ENCODE measurements at places on chromosomes 2 and 18.

GRCh38 chr2:47227532-47228279, 72.6 kb upstream of the STPG4 start:
- H3K4me3 ChIP-seq, result no peak overlapping the region
- H3K27me3 ChIP-seq, result no peaks in the 10 kb centered on the region
- no peaks in the 10 kb centered on the region for H3K36me3 ChIP-seq
- DNase-seq, result no peak
- peaks cover 19% of the 10 kb centered on the region for H3K4me1 ChIP-seq

- no peaks in the 10 kb centered on the region for H3K27me3 ChIP-seq
- H3K36me3 ChIP-seq, result no peaks in the 10 kb centered on the region
- H3K4me3 ChIP-seq, result no peak overlapping the region
- DNase-seq, result peak; percentile 36
Measured at GRCh38 chr2:23595601-23596251, 210.7 kb downstream of the KLHL29 start.

- no peaks in the 10 kb centered on the region for H3K4me1 ChIP-seq
- H3K27me3 ChIP-seq, result no peaks in the 10 kb centered on the region
- H3K4me3 ChIP-seq, result no peak within 1 kb of the TSS
- no peak for DNase-seq
- no peaks in the 10 kb centered on the region for H3K36me3 ChIP-seq
Measured at GRCh38 chr2:68365087-68365486, at the start of gene PLEK. PLEK (plus strand) TSS chr2:68365282; CDS start chr2:68365352, 70 bp downstream.

DNA sequence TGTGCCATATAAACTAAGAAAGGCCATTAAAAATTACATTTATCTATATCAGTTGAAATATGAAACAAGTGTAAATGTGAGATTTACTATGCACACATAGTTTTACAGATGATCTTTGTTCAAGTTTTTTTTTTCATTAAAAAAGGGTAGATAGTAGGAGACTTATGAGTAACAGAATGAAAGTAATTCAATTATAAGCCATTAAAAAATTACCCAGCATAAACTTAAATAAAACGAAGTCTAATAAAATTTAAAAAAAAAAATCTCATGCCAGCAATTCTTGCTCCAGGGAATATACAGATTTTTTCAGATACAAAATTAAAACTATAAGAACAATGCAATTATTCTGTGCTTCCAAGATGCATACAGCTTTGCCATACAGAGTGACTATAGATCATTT, 118.3 kb upstream of the RNU4ATAC start:
- no peak overlapping the region for H3K27ac ChIP-seq
- H3K27me3 ChIP-seq, result no peaks in the 10 kb centered on the region
- DNase-seq, result no peak
- H3K36me3 ChIP-seq, result peaks cover 6% of the 10 kb centered on the region
- peaks cover 11% of the 10 kb centered on the region for H3K4me1 ChIP-seq
- H3K4me3 ChIP-seq, result no peak overlapping the region

GRCh38 chr2:240427729-240428128, 7.7 kb upstream of the GPC1 start:
- no peaks in the 10 kb centered on the region for H3K36me3 ChIP-seq
- H3K27ac ChIP-seq, result no peak overlapping the region
- no peaks in the 10 kb centered on the region for H3K27me3 ChIP-seq
- H3K4me3 ChIP-seq, result no peak overlapping the region

DNA sequence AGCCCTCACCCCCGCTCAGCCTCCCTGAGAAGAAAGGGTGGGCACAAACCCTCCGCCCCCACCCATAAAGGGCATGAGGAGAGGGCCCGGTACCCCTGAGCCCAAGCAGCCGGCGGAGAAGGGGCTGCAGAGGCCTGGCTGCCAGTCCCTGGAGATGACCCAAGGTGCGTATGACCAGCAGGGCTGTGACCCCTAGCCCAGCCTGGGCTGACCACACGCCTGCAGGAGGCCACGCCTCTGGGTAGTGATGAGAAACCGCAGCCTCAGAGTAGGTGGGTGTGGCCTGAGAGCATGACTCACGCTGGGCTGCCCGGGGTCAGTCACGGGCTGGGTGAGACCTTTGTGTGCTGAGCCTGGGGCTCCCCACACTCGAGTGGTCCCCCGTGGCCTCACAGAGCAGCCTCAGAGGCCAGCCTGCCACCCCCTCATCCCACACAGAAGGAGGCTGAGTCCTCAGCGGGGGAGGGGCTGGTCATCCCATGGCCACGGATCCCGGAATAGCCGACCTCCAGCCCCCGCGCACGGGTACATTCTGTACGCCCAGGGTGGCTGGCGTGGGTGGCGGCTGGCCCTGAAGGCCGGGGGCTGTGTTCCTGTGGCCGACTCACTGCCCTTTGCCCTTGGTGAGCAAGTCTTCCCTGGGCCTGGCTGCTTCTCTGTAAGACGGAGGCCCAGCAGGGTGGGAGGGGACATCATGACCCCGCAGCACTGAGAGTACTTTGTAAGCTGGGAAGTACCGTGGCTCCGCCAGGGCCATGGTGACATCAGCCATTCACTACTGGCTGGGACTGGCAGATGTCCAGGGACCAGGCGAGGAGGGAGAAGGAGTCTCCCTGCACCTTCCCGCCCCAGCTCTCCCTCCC, 110.8 kb upstream of the OTOS start:
- peak; percentile 92 for DNase-seq
- no peak overlapping the region for H3K27ac ChIP-seq
- H3K4me3 ChIP-seq, result no peak overlapping the region
- H3K27me3 ChIP-seq, result no peaks in the 10 kb centered on the region
- H3K36me3 ChIP-seq, result no peaks in the 10 kb centered on the region

- no peaks in the 10 kb centered on the region for H3K4me1 ChIP-seq
- H3K27ac ChIP-seq, result no peak overlapping the region
- DNase-seq, result no peak
- no peaks in the 10 kb centered on the region for H3K36me3 ChIP-seq
- no peak overlapping the region for H3K4me3 ChIP-seq
Measured at GRCh38 chr2:122203523-122203922, 448.1 kb downstream of the TSN start.

DNA sequence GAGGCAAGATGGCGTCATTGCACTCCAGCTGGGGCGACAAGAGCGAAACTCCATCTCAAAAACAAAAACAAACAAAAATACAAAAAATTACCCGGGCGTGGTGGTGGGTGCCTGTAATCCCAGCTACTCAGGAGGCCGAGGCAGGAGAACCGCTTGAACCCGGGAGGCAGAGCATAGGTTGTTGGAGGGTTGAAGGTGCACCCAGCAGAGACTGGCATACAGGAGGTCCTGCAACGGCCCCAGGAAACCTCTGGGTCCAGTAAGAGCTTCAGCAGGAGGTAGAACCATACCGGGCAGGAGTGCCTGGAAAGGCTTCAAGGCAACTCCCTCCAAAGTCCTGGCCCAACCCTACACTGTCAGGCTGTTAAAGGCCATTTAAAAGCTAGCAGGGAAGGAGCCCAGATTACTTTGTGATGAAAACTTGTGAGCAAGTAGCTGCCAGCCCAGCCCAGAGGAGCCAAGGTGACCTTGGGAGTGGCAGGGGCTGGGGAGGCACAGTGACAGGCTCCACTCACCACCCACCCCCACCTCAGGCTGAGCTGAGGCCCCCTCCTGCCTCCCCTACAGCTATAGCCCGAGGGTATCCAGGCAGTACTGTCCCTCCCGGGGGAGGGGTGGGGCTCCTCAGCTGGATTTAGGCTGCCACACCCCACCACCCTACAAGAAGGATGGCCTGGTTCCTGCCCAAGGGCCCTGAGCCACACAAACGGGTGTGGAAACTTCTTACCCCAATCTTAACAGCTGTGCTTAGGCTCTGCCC, 28.1 kb downstream of the TFCP2L1 start:
- no peaks in the 10 kb centered on the region for H3K36me3 ChIP-seq
- no peak overlapping the region for H3K4me3 ChIP-seq
- H3K4me1 ChIP-seq, result peaks cover 78% of the 10 kb centered on the region
- peak; percentile 58 for DNase-seq
- peak overlapping the region; percentile 86 for H3K27ac ChIP-seq

- H3K27ac ChIP-seq, result no peak overlapping the region
- DNase-seq, result no peak
- no peak overlapping the region for H3K4me3 ChIP-seq
- H3K27me3 ChIP-seq, result no peaks in the 10 kb centered on the region
- H3K4me1 ChIP-seq, result no peaks in the 10 kb centered on the region
- no peaks in the 10 kb centered on the region for H3K36me3 ChIP-seq
Measured at GRCh38 chr2:100453853-100454252, 16.4 kb upstream of the NMS start.

DNA sequence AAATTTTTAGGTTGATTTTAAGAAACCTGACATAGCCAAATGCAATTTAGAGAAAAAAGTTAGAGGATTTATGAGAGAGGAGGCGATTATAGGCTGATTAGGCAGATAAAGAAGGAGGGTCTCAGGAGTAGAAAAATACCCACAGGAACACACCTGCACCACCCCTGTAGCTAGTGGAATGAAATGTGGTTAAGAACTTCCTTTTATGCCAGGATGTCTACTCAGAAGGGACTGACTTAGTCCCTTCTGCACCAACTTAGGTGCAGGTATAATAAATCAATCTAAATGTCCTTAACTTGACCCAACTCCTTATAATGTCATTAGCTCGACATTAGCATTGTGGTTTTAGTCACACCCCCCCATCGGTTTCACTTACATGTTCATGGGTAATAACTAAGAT, 1274.5 kb upstream of the TMEFF2 start:
- no peak overlapping the region for H3K27ac ChIP-seq
- H3K27me3 ChIP-seq, result no peaks in the 10 kb centered on the region
- no peaks in the 10 kb centered on the region for H3K4me1 ChIP-seq
- no peak for DNase-seq
- no peak overlapping the region for H3K4me3 ChIP-seq
- H3K36me3 ChIP-seq, result no peaks in the 10 kb centered on the region

GRCh38 chr2:179765666-179766065, 95.7 kb downstream of the ZNF385B start:
- H3K27me3 ChIP-seq, result no peaks in the 10 kb centered on the region
- no peak overlapping the region for H3K27ac ChIP-seq

DNA sequence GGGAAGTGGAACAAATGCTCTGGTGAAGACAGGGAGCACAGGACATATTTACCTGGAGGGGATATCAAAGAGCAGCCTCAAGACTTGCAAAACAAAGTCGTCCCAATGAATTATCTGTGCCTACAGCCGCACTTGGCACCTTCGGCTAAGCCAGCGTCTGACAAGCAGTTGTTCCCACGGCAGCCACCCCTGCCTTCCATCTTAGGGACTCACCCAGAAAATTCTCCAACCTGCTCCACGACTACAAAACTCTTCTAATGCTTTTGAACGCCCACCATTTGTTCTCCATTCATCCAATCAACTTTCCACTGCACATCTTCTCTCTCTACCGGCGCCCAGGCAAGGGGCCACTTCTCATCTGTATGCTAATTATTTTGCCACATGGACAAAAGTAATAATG, 7.0 kb downstream of the MYT1L start:
- no peak for DNase-seq
- H3K4me1 ChIP-seq, result no peaks in the 10 kb centered on the region
- H3K27ac ChIP-seq, result no peak overlapping the region
- H3K36me3 ChIP-seq, result no peaks in the 10 kb centered on the region

- peaks cover 3% of the 10 kb centered on the region for H3K4me1 ChIP-seq
- no peaks in the 10 kb centered on the region for H3K27me3 ChIP-seq
- no peak overlapping the region for H3K27ac ChIP-seq
Measured at GRCh38 chr18:79449551-79450288, 54.0 kb downstream of the NFATC1 start.

DNA sequence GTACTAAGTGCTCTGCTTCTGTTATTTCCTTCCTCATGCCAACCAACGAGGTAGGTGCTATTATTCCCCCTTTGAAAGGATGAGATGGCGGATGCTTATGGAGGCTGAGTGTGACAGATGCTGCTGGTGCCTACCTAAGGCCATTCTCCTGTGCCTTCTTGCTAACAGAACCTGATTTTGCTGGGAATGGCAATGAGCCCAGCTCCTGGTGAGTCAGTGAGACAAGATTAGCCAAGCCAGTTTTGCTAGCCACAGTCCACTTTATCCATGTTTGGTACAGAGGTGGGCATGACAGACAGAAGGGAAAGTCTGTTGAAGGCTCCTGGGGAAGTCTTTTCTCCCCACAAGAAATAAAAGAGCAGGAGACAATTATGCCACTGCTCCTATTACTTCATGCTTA, 43.7 kb upstream of the TMEM163 start:
- H3K27ac ChIP-seq, result no peak overlapping the region
- no peak overlapping the region for H3K4me3 ChIP-seq
- no peaks in the 10 kb centered on the region for H3K36me3 ChIP-seq
- no peaks in the 10 kb centered on the region for H3K27me3 ChIP-seq

DNA sequence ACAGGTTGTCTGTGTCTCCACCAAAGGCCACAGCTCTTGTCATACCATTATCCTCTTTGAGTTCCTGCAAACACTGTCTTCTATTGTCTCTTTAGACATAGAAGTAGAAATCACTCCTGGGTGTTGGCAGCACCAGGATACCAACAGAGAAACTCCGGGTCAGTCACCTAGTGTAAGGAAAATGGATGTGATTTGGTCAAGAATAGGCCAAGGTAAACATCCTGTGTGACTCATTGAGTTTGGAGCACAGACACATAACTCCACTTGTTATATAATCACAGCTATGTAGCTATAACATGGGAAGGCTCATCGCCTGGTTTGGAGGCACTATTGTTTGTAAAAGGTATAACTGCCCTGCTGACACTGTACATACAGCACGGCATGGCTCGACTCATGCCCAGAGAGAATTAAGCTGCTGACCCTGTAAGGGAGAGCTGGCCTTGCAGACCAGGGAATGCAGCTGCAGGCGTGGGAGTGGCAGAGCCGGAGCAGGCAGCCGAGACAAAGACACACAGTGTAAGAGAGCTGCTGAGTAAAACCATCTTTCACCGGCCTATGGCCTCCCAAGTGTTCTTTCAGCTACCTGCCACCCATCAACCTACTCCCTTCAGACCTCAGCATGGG, 3.4 kb upstream of the TXNL1 start:
- H3K27me3 ChIP-seq, result no peaks in the 10 kb centered on the region
- H3K4me1 ChIP-seq, result peaks cover 6% of the 10 kb centered on the region
- H3K27ac ChIP-seq, result no peak overlapping the region
- H3K4me3 ChIP-seq, result no peak overlapping the region
- no peak for DNase-seq

DNA sequence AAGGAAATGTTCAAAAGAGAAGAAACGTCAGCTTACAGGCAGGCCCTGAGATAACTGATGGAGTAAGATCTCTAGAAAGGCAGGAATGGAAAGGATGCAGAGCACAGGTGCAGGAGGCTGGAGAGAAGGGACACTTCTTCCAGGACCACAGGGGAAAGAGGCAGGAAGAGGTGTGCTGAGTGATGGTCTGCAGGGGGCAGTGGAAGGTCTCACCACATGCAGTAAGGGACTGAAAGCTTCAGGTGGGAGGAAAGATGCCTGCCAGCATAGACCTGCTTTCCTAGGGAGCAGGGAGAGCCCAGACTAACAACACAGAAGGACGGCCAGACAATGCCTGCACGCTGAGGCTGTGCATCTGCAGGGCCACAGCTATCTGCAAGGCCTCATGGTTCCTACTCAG, 156.8 kb downstream of the L3MBTL4 start:
- H3K27me3 ChIP-seq, result no peaks in the 10 kb centered on the region
- no peak overlapping the region for H3K4me3 ChIP-seq
- H3K4me1 ChIP-seq, result peaks cover 12% of the 10 kb centered on the region
- no peak for DNase-seq
- H3K27ac ChIP-seq, result no peak overlapping the region

- H3K4me1 ChIP-seq, result peaks cover 53% of the 10 kb centered on the region
- no peak for DNase-seq
- H3K27ac ChIP-seq, result peak overlapping the region; percentile 23
- no peaks in the 10 kb centered on the region for H3K27me3 ChIP-seq
Measured at GRCh38 chr2:69116438-69116837, 103.5 kb downstream of the ANTXR1 start.

GRCh38 chr18:58776084-58776483, 88.6 kb upstream of the ZNF532 start:
- H3K27ac ChIP-seq, result no peak overlapping the region
- H3K36me3 ChIP-seq, result no peaks in the 10 kb centered on the region
- no peak for DNase-seq
- H3K27me3 ChIP-seq, result no peaks in the 10 kb centered on the region

Data from thyroid gland (tissue), 4 donors.